GM13977 (cell line): ENCODE measurements at places on chromosomes 13 and 19.

GRCh38 chr19:24033963-24034342 lies 53.0 kb upstream of the ZNF254 start:
- DNase-seq: peak; percentile 48

DNA sequence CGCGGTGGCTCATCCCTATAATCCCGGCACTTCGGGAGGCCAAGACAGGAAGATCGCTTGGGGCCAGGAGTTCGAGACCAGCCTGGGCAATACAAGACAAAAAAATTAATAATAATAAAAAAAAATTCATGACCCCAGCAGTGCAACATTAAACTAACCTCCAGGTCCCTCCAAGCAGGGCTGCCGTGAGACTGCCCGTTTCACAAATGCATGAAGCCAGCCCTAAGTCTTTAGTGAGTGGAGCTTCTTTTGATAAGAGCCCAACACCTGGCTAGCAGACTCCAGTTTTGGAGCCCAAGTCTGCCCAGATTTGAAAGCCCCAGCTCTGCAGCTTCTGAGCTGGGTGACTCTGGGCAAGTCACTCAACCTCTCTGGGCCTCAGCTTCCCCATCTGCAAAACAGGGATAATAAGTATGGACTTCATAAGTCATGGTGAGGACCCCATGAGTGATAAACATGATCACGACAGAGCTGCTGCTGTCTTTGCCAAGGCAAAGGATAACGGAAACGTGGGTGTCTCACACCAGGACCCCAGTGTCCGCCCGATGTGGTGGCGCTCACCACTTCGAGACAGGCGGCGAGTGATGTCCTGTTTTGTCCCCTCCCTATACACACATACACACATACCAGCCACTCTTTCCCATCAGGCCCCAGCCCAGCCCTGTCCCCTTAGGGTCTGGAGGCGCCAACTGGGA lies 38.4 kb upstream of the NANOS3 start:
- DNase-seq: no peak

- DNase-seq: no peak
Measured at GRCh38 chr13:113413898-113414282, 39.4 kb downstream of the ADPRHL1 start.

GRCh38 chr13:42574011-42574410 lies at the start of gene TNFSF11:
TNFSF11 (plus strand) TSS chr13:42574152; CDS start chr13:42574304, 152 bp downstream.
- peak; percentile 61 for DNase-seq

- no peak for DNase-seq
Measured at GRCh38 chr19:41089959-41090358, 1.7 kb downstream of the CYP2A13 start.

DNA sequence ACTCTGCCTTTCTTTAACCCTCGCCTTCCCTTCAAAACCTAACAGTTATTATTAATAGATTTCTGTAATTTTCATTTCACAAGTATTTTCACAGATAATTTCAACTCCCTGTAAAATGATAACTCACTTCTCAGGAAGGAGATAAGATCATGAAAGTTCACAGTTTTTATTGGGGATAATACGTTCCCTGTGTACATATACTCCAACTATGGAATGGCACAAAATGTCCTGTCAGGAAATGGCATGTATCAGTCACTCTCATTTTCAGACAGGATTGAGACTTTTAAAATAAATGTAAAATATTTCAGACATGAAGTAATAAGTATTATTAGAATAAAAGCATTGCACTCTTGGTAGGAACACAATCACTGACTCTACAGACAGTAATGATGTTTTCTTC lies 932 bp upstream of the TRAPPC2B start:
- DNase-seq: no peak

GRCh38 chr19:56193981-56194640 lies 3.5 kb downstream of the ZSCAN5B start:
- no peak for DNase-seq

GRCh38 chr13:108095036-108095435 lies 120.3 kb downstream of the LIG4 start:
- DNase-seq: no peak

DNA sequence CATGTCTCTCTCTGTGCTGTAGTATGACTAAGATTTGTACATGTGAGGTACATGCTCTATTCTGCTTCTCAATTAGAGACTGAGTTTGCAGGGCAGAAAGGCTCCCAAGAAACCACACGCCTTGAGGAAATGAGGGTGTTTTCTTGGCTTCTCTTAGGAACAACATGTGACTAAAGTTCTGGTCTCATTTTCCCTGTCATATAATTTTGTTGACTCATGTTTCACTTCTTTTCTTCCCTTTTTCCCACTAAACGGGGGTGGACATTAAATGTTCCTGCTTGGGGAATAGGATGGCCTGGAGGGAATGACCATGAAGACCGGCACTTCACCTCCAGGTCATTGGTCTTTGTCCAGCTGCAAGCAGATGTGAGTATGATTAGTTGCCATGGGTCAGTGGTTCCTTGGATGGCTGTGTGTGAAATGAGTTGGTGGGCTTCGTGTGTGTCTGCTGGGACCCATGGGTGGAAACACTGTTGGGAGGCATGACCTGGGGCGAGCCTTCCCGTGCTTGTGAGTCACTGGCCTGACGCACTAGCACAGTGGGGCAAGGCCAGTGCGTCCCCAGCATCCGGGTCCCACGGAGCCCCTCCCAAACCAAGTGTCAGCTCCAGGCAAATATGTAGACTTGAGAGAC lies 56.6 kb downstream of the COL4A1 start:
- no peak for DNase-seq

GRCh38 chr19:5452594-5453565 lies 2.3 kb upstream of the ZNRF4 start:
- DNase-seq: no peak

DNA sequence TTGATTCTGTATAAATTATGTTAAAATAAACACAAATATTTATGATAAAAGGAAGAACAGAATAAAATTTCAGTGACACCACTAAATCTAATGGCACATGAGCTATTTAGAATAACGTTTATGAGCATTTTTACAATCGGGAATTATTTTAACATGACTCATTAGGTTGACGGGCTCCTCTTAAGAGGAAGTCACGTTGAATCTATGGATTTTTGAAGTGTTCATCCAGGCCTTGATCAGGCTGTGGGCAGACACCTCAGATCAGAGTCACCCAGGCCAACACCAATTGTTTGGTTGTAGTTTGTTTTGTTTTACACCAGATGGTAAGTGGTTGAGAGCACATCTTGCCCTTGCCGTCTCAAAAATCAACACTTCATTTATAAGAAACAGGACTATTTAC lies 257.8 kb downstream of the FOXO1 start:
- no peak for DNase-seq

GRCh38 chr13:23392313-23392712 lies 41.2 kb downstream of the SACS start:
- no peak for DNase-seq

GRCh38 chr13:113443991-113444390 lies 9.3 kb downstream of the ADPRHL1 start:
- DNase-seq: no peak

DNA sequence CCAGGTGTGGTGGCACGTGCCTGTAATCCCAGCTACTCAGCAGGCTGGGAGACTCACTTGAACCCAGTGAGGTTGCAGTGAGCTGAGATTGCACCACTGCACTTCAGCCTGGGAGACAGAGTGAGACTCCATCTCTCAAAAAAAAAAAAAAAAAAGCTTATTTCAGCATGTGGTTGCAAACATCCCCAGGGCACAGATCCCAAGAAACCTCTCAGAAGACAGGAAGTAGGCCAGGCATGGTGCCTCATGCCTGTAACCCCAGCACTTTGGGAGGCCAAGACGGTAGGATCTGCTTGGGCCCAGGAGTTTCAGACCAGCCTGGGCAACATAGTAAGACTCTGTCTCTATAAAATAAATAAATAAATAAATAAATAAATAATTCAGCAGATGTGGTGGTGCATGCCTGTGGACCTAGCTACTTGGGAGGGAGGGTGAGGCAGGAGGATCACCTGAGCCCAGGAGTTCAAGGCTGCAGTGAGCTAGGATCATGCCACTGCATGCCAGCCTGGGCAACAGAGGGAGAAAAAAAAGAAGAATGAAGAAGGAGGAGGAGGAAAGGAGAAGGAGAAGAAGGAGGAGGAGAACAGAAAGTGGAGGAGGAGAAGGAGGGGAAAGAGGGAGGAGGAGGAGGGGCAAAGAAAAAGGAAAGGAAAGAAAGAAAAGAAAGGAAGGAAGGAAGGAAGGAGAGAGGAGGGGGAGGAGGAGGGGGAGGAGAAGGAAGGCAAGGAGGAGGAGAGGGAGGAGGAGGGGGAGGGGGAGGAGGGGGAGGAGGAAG lies 4.3 kb upstream of the LRRC8E start:
- no peak for DNase-seq

DNA sequence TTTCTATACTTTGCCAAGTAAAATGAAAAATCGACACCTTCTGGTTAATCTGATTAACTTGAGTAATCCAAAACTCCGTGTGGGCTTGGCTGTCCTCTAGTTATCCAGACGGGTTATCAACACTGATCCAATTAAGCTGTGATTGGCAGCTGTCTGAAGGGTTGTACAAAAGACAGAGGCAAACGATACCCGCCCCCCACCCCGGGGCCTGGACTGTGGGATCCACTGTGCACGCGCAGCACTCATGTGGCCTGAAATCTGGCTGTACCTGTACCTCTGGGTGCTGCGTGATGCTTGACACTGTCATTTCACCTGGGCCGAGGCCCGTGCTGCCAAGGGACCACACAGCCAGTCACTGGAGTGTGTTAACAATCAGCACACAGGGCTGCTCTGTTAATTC lies 53.5 kb downstream of the COL4A2 start:
- DNase-seq: no peak

GRCh38 chr19:39150807-39151600 lies 25.4 kb downstream of the PAK4 start:
- DNase-seq: no peak

GRCh38 chr13:99157046-99157445 lies 43.6 kb upstream of the UBAC2 start:
- DNase-seq: no peak

GRCh38 chr13:112055036-112055914 lies 11.7 kb upstream of the SOX1 start:
- DNase-seq: no peak

DNA sequence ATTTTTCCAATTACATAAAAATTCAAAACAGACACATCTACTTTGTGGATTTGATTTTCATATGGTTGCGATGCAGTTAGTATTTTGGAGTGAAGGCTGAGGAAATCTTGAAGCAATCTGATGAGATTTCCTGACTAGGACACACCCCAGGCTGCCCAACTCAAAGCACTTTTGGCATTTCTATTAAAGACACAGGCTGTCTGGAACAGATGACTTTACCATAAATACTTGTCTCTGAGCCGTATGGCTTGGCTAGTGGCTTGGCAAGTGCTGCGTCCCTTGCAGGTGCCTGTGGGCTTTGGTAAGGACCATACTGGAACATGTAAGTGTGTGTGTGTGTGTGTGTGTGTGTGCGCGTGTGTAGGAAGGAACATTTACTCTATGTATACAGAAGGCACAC lies 218.8 kb downstream of the FGF9 start:
- DNase-seq: no peak

- no peak for DNase-seq
Measured at GRCh38 chr19:33357556-33357955, 16.0 kb upstream of the CEBPG start.

DNA sequence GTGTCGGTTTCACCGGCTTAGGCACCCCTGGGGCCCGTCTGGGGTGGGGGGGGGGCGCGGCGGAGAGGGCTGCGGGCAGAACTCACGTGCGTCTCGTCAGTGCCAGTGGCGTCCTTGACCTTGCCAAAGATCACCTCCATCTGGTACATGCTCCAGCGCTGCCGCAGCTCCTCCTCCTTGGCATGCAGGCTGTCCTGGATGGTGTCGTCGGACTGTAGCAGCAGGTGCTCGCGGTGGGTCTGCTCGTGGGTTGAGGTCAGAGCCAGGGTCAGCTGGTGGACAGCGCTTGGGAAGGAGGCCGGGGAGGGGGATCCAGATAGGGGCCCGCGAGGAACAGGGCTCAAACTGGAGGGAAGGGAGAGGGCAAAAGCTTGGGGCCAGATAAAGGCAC lies 4.7 kb upstream of the RGL3 start:
- DNase-seq: no peak

DNA sequence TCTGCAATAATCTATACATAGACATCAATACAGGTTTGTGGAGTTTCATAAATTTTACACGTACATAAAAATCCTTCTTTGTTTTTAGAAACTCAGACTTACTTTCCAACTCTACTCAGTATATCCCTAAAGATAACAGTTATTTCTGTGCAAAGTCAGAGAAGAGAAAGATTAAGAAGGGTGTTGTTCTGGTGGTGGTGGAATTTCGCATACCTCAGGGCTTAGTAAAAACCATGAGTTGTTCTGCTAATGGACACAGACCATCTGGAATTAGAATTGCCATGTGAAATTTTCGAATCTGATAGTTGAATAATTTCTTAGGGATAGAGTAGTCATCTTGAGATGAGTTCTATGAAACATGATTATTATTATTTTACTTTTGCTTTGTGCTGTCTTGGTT lies 102.7 kb downstream of the ZAR1L start:
- no peak for DNase-seq

- DNase-seq: no peak
Measured at GRCh38 chr13:32391101-32391619, 36.8 kb downstream of the N4BP2L1 start.

DNA sequence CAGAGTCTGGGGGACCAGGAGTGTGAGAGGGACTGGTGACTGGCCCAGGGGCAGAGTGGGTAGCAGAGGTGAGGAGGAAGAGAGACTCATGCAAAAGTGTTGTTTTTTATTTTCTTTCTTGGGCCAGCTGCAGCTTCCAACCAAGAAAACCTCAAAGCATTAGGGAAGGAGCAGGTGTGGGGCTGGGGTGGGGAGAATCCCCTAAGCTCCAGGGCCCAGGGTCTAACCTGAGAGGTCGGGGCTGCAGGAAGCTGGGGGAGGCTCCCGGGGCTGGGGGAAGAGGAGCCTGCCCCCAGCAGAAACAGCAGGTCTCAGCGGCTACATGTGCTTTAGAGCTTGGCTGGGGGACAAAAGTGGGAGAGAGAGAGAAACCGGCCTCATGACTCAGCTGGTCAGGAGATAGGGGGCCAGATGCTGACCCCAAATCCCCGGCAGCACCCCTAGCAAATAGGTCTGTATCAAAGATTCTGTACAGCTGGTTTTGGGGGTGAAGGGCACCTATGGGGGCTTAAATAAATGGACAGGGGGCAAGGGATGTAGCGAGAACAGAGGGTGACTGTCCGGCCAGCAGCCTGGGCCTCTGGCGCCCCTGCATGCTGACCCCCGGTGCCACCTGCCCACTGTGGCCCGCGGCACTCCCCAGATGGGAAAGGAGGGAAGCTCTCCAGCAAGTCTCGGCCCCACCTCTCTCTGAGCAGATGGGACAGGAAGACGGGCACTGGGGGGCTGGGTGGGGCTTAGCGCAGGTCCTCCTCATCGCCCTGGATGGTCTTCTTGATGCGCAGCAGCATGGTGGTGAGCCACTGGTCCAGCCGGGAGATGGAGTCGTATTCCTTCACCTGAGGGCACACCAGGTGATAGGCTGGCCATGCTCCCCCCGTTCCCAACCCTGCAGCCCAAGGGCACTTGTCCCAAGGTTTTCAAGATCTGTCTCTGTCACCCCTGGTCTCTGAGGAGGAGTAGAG lies 3.8 kb upstream of the KPTN start:
- no peak for DNase-seq

GRCh38 chr13:78758549-78758948 lies 99.6 kb upstream of the OBI1 start:
- DNase-seq: no peak

GRCh38 chr19:2375353-2376121 lies 15.5 kb downstream of the TMPRSS9 start:
- DNase-seq: no peak
